ENCODE measurements at places on chromosomes 16 and 17. TPM values are rescaled to one million over a fixed set of nuclear protein-coding genes. Genes with fewer than 3 reads are reported as not detected.

NUDT7 gene
- 10.8 TPM for total RNA-seq

LDHD gene
- total RNA-seq, result 3.8 TPM

PRR35 gene
- total RNA-seq, result not detected

MBTPS1 gene
- total RNA-seq, result 54.4 TPM

ACAP1 gene
- total RNA-seq, result 2.7 TPM

DNA sequence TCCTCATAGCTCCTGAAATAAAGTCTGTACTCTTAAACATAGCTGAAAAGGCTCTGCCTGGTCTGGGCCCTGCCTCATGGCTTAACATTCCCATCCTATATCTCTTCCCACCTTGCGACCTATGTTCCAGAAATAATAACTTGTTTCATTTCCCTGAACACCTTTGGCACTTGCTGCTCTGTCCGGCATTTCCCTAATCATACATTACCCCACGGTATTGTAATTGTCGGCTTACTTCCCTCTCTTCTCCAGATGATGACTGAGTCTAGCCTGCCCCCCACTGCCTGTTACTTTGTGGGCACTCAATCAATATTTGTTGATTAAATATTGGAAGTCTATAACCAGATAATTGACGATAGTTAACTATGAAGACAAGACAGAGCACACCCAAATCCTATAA, 23.3 kb upstream of the SUPT4H1 start:
- no peak for DNase-seq

DNA sequence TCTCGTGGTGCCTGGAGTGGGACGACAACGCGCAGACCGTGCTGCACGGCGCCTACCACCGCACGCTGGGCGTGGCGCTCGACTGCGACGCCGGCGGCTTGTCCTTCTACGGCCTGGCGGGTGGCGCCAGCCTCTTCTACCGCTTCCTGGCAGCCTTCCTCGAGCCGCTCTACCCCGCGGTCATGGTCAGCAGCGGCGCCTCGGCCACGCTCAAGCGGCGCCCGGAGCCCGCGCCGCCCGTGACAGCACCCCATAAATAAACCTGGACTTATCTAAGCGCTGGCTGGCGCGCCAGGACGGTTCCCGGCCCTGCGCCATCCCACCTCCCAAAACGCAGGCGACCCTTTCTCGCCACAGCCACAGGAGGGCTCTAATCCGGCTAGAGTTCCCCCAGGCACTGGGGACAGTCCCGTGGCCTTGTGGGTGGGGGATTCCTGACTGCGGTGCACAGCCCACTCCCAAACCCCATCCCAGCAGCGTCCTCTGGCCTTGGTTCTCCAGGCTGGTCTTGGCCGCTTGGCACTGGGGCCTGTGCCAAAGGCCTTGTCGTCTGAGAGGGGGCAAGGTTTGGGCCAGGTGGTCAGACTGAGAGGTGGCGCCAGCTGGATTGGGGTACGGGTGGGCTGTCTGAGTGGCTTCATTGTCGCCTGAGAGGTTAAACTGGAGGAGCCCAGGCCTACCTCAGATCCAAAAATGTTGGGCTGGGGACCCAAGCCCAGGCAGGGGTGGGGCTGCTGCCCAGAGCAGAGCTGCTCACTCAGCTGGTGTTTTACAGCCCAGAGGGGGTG, 10.1 kb upstream of the SLC16A5 start:
- no peak for DNase-seq

GRCh38 chr17:1376061-1376460, 24.0 kb downstream of the YWHAE start:
- DNase-seq, result no peak

DNA sequence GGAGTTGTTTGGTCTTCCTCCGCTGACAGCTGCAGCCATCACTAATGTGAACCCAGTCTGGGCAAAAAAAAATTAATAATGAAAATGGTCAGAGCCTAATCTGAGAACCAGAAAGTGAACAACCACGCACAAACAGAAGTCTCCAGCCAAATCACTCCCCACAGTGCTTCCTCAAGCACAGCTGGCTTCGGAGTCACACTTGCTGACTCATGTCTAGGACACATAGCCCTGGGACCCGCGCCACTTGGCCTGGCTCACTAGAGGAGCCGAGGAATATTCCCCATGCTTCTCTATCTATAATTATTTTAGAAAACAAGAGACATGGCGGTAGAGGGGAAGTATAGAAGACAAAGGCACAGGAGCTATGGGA, 109.1 kb downstream of the ZFHX3 start:
- DNase-seq, result no peak

DNA sequence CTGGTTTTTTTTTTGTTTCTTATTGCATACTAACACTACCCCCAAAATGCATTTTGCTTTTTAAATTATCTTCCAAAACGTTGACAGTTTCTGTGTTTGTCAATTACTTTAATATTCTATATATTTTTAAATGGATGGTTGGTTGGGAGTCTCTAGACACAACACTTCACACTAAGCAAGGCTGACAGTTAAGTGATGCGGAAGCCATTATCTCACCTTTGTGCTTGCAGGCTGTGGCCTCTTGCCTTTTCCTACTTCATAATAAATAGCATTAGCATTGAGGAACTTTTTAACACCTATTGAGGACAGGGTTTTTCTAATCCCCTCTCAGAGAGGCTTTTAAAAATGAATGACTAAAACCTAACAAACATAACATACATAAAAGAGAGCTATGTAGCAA, 280.8 kb upstream of the TBX2 start:
- peak; percentile 60 for DNase-seq

DNA sequence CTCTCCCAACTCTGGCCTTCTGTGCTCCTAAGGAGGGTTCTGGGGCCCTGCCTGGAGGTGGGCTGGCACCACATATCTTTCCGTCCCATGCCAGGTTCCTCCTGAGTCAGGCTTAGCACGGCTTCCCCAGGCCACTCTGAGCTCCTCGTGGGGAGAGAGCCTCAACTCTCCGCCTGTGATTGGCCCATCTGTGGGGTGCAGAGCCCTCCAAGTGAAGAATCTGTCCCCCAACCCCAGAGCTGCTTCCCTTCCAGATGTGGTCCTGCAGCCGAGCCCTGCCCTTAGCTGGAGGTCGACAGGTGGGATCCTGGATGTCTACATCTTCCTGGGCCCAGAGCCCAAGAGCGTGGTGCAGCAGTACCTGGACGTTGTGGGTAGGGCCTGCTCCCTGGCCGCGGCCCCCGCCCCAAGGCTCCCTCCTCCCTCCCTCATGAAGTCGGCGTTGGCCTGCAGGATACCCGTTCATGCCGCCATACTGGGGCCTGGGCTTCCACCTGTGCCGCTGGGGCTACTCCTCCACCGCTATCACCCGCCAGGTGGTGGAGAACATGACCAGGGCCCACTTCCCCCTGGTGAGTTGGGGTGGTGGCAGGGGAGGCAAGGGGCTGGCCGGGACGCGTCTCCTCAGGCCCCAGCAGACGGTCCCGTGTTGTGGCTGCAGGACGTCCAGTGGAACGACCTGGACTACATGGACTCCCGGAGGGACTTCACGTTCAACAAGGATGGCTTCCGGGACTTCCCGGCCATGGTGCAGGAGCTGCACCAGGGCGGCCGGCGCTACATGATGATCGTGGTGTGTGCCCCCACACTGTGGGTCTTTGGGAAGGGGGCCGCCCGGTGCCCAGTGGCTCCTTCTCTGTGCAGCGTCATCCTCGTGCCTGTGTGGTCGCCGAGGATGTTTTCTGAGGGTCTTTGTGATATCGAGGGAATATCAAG, 6.9 kb downstream of the GAA start:
- no peak for DNase-seq

DNA sequence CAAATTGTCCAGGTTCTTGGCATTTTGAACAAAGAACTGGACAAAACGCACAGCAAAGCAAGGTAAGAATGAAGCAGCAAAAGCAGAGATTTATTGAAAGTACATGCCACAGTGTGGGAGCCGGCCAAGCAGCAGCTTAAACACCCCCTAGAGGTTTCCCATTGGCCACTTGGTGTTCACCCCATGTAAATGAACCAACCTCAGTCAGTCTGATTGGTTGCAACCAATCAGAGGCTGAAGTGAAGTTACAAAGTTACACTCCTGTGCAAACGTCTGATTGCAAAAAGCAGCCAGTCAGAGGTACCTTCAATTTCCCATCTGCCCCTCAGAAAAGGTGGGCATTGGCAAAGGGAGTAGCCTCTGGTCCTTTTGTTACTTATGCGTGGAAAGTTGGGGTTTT, 8.8 kb upstream of the ZNF263 start:
- peak; percentile 7 for DNase-seq

GRCh38 chr17:65441053-65441605, 120.3 kb downstream of the AXIN2 start:
- no peak for DNase-seq

- no peak for DNase-seq
Measured at GRCh38 chr16:56919099-56919800, 12.7 kb upstream of the HERPUD1 start.

- no peak for DNase-seq
Measured at GRCh38 chr17:44606658-44607057, 49.4 kb downstream of the FZD2 start.

DNA sequence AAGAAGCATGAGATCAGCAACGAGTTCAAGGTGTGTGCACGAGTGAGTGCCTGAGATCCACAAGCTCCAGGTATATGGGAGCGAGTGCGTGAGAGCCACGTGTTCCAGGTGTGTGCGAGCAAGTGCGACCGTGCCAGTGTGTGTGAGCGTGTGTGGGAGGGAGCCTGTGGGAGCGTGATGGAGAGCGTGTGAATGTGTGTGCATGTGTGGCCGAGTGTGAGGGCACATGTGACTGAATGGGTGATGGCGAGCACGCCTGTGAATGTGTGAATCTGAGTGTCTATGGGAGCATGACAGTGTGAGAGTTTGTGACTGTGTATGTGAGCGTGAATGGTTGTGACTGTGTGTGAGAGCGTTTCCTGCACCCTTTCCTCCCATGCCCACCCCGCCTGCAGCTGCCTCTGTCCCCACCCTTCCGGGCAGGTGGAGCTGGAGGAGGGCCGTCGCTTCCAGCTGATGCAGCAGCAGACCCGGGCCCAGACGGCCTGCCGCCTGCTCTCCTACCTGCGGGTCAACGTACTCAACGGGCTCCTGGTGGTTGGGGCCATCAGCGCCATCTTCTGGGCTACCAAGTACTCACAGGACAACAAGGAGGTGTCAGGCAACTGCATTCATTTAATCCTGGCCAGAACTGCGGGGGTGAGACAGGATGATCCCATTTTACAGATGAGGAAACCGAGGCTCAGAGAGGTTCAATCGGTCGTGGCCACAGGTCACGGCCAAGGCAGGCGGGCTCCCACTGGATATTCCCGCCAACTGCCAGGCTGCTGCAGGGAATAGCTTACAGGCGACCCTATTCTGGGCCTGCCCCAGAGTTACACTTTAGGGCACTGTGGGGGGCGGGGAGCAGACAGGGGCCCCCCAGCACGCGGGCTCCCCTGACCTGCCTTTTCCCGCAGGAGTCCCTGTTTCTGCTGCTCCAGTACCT, 3.7 kb downstream of the TMC8 start:
- peak; percentile 87 for DNase-seq

GRCh38 chr17:32350666-32351418, 885 bp downstream of the ZNF207 start:
- peak; percentile 50 for DNase-seq

DNA sequence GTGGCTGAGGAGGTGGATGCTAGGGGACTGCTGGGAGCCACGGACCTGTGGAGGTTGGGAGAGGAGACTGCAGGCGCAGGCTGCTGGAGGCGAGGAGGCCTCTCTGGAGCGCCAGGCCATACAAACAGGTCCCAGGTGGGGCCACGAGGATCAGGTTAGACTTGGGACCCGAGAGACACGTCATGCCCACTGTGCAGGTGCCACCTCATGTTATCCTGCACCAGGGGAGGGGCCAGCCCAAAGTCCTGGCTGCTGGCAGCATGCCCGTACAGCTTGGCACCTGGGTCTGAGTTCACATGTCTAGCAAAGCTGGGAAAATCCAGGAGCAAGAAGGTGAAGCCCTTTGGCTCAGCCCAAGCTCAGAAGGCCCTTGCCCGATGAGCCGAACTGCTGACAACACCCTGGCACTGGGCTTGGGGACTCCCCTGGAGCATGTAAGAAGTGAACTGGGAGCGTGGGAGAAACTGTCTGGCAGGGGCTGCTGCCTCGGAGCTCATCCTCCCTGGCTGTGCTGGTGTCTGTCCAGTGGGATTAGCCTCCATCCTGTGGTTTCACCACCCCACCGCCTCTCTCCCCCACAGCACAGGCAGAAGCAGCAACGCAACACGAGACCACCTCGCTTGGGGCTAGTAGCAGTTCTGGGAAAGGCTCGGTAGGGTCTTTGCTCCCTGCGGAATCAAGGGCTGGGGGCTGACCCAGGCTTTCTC, 5.3 kb downstream of the ARHGDIA start:
- no peak for DNase-seq

DNA sequence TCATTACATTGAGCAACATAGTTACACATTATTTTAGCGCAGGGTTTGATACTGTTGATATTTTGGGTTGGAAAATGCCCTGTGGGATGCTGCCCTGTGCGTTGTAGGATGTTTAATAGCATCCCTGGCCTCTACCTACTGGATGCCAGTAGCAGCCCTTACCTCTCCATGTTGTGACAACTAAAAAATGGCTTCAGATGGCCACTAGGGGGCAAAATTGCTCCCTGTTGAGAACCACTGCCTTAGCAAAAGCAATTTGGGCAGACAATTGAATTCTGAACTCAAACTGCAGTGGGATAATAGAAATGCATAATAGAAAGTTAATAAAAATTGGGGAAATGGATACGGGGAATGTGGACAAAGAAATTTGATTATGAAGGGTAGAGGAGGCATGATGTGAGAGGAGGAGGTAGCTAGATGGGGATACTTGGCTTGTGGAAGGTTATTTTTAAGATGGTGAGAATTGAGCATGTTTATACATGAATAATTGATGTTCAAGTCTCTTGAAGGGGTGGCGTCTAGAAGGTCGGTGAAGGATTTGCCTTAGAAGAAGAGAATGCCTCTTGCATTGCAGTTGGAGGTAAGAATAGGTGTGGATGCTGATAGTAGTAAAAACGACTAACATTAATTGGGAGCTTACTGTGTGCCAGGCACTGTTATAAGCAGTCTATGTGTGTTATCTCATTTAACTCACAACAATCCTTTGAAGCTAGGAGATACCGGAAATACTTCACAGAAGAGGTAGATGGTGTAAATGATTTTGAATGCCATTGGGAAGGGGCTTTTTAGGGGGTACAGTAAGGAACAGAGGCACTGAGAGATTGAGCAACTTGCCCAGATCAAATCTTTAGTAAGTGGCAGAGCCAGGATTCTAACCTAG, 19.0 kb downstream of the HEATR9 start:
- peak; percentile 80 for DNase-seq
